ENCODE measurements at places on chromosomes 2 and 18. TPM values are rescaled to one million over a fixed set of nuclear protein-coding genes. Genes with fewer than 3 reads are reported as not detected.

- no peaks in the 10 kb centered on the region for H3K27me3 ChIP-seq
- peaks cover 22% of the 10 kb centered on the region for H3K4me1 ChIP-seq
- no peak overlapping the region for H3K27ac ChIP-seq
- DNase-seq: no peak
- peaks cover 29% of the 10 kb centered on the region for H3K36me3 ChIP-seq
These were observed 105.1 kb upstream of the ITGB6 start for GRCh38 chr2:160305081-160305750.

- peaks cover 8% of the 10 kb centered on the region for H3K27me3 ChIP-seq
- no peak for DNase-seq
- H3K36me3 ChIP-seq: no peaks in the 10 kb centered on the region
- H3K27ac ChIP-seq: no peak overlapping the region
- H3K4me1 ChIP-seq: no peaks in the 10 kb centered on the region
These were observed 389.6 kb downstream of the TGIF1 start for GRCh38 chr18:3839581-3839981.

DNA sequence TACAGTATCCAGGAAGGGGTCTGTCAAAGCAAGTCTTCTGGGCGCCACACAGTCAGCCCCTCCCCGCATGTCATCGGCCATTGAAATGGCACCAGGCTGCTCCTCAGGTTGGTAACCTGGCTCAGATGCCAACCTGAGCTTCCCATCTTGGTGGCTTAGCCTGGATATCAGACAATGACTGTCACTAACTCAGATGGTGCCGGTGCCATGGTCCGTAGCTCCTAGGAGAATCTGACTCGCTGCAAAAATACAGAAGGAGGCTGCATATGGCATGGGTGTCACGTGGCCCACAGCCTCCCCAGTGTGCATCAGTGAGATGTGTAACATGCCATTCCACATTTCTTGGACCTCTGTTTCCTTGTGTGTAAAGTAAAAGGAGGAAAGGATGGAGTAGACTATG is 3.2 kb downstream of the NOSTRIN start:
- H3K27me3 ChIP-seq: no peaks in the 10 kb centered on the region
- H3K4me1 ChIP-seq: no peaks in the 10 kb centered on the region
- H3K27ac ChIP-seq: no peak overlapping the region
- no peak for DNase-seq
- H3K4me3 ChIP-seq: no peak overlapping the region

The UNC80 gene
- not detected for total RNA-seq

The CAVIN2 gene
- total RNA-seq: not detected
